ENCODE measurements at places on chromosomes 6 and 20.

DNA sequence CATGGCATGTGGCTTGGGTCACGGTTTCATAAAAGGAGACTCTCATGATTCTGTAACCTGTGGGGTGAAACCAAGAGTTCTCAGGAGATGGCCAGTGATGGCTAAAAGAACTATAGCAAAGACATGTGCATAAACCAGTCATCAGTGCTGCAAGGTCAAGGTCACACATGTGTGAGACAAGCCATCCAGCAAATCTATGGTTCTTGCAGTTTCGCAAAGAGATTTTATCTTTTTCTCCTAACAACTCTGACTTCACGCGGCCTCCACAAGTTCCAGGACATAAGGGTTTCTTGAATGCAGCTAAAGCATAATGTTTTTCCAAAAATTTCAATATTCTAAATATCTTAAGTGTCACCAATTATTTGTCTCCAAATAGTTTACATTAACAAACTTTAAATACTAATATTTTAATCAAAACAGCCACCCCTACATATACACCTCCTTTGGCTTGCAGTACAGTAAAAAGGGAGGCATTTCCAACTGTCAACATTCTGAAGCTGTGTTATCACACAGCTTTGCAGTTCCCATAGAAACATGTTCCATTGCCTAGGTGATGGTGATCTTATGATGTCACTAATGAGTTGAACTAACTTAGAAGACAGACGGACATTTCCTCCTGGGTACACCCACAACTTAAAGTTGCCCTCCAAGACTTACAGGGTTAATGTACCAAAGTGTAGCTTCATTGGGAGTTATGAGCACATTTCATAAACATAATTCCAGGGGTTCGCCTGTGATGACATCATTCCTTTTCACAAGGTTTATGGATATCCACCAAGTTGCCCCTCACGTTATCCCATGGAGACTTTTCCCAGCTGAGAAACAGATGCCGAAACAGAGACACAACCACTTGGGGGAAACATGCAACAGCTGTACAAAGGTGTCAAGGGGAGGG, 250.9 kb upstream of the PDE10A start:
- no peak for DNase-seq

DNA sequence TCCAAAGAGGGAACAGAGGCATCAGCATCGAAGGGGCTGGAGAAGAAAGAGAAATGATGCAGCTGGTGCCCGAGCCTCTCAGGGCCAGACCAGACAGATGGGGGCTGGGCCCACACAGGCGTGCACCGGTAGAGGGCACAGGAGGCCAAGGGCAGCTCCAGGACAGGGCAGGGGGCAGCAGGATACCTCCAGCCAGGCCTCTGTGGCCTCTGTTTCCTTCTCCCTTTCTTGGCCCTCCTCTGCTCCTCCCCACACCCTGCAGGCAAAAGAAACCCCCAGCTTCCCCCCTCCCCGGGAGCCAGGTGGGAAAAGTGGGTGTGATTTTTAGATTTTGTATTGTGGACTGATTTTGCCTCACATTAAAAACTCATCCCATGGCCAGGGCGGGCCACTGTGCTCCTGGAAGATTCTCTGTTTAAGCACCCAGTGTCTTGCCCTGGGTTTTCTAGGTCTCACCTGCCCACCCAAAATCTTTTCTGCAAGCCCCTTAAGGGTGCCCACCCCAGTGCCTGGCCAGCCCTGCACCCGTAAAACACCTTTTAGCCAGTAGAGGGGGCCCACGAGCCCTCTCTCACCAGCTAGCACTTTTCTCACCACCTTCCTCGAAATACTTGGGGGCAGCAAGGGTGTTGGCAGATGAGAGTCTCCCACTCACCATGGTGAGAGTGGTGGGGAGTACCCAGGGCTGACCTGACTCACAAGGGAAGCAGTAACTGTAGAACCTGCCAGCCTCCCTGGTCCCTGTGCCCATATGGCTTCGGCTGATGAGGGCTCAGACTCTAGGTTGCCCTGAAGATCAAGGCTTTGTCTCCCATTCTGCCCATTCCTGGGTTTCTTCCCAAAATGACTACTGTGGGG, 35.7 kb upstream of the ID1 start:
- peak; percentile 46 for DNase-seq

GRCh38 chr20:34282041-34282440, 21.1 kb downstream of the AHCY start:
- DNase-seq, result no peak

DNA sequence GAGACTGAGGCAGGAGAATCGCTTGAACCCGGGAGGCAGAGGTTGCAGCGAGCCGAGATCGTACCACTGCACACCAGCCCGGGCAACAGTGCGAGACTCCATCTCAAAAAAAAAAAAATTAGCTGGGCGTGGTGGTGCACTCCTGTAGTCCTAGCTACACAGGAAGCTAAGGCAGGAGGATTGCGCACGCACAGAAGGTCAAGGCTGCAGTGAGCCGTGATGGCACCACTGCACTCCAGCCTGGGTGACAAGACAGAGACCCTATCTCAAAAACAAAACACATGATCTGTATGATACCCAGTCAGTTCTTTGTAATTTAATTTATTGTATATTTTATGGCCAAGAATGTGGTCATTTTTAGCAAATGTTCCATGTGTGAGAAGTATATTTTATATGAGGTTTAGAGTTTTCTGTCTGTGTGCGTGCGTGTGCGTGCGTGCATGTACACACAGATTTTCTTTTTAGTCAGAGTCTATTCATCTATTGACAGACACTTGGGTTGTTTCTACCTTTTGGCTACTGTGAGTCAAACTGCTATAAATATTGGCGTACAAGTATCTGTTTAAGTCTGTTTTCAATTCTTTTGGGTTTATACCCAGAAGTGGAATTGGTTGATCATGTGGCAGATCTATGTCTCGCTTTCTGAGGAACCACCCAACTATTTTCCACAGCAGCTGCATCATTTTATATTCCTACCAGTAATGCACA, 22.2 kb upstream of the MYL9 start:
- DNase-seq, result no peak

DNA sequence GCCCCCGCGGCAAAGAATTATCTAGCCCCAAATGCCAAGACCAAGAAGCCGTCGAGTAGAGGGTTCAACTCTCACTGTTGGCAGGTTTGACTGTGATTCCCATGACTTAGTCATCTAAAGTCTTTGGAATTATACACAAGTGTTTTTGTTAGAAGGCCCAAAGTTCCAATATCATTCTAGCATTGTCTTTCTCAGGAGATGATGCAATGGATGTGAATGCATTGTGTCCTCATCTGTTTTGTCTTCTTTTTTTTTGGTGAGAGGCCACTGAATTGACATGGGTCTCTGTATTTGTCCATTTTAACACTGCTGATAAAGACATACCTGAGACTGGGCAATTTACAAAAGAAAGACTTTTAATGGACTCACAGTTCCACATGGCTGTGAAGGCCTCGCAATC, 290.5 kb upstream of the ZFP64 start:
- no peak for DNase-seq

DNA sequence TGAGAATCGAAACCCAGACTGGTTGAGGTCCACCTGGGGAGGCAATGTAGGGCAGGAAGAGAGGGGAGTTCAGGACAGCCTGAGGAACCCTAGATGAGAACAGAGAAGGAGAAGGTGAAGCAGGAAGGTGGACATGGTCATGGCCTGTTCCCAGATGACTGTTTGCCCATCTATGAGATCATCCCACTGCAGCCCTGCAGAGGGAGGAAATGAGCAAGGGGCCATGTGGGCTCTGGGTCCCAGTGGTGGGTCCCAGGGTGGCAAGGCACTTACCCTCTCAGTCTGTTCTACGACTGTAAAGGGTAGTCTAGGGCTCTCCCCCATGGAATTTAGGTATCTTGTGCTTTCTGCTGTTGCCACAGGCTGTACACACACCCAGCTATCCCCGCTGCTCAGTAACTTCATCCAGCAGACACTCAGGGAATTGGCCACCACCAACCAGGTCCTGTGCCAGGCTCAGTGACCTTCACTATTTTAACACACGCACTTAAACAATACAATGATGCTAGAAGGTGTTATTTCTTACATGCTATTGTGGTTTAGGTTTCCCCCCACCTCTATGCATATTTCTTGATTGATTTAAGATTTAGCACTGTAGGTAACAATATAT, 89.8 kb downstream of the TOX2 start:
- no peak for DNase-seq

DNA sequence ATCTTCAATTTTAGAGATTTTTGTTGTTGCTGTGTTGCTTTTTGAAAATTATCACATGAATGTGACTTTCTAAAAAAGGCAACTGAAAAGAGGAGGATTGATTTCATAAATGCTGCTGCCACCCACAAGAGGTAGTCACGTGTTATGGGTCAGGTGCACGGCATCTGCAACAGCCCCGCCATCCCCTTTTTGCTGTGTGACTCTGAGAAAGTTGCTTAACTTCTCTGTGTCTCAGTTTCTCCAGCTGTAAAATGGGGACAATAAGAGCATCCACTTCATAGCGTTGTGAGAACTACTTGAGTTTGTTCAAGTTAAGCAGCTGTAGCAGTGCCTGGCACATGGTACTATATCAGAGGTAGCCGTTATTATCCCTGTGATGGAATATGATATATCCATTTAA, 10.7 kb downstream of the CCN5 start:
- no peak for DNase-seq

DNA sequence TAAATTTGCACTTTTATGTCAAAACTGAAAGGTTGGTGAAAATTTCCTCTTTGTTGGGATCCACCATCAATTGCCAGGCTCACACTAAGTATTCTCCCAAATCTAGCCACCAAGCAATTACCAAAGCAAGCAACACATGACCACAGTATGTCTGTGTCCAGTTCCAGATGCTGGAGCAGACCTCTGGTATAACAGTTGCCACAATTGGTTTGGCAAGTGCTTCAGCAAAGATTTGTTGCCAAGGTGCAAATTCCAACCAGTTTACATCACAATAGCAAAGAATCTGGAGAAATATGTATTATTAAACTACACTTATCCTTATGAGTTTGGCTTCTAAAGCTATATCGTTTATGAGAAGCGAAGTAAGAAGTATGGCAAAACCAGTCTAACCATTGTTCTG, 6.4 kb downstream of the GTF2H5 start:
- no peak for DNase-seq

DNA sequence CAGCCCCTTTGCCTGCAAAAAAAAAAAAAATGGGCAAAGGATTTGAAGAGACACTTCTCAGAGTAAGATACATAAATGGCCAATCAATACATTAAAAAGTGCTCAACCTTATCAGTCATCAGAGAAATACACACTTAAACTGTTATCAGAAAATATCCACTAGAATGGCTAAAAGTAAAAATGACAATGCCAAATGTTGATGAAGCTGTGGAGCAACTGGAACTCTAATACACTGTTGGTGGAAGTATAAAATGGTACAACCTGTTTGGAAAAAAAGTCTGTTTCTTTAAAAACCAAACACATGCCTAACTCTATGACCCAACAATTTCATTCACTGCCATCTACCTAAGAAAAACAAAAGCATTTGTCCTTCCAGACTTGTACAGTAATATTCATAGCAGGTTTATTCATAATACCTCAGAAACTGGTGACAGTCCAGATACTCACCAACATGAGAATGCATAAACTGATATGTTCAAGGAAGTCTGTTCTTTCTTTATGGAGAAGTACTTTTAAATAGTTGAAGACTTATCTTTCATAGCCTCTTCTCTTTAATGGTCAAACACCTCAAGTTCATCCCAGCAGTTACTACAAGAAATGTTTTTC, 378.4 kb upstream of the RUNX2 start:
- DNase-seq, result no peak

- no peak for DNase-seq
These were observed 76.2 kb upstream of the FOXP4 start for GRCh38 chr6:41470029-41470330.

DNA sequence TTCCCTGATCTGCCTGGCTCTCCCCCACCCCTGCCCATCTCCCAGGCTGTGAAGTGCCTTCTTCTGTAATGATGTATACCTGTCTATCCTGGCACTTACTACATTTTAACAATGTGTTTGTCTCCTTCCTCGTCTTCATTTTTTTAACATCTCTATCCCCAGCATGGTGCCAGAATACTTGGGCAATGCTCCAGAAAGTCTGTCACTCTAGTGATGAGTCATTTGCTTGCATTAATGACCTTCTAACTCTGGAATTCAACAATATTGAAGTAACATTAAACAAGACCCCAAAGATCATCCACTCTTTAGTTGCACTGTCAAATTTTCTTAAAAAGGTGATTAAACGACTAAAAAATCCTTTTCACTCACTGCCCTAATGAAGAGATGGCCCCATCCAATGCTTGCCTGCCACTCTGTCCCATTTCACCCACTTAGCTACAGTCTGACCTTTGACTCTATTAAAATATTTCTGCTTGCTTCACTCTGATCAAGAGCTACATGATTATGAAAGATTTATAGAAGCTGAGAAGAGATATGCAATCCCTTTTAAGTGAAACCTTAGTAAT, 7.7 kb upstream of the KLHL31 start:
- DNase-seq, result no peak

DNA sequence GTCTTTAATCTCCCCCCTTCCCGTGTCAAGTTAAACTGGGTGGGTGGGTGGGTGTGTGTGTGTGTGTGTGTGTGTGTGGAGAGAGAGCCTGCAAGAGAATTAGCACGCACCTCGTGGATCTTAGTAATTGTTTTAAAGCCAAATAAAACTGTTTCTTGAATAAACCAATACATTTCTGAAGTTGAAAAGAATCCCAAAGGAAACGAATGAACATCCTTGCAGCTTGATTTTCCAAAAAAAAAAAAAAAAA, 381 bp upstream of the BICRAL start:
- no peak for DNase-seq

DNA sequence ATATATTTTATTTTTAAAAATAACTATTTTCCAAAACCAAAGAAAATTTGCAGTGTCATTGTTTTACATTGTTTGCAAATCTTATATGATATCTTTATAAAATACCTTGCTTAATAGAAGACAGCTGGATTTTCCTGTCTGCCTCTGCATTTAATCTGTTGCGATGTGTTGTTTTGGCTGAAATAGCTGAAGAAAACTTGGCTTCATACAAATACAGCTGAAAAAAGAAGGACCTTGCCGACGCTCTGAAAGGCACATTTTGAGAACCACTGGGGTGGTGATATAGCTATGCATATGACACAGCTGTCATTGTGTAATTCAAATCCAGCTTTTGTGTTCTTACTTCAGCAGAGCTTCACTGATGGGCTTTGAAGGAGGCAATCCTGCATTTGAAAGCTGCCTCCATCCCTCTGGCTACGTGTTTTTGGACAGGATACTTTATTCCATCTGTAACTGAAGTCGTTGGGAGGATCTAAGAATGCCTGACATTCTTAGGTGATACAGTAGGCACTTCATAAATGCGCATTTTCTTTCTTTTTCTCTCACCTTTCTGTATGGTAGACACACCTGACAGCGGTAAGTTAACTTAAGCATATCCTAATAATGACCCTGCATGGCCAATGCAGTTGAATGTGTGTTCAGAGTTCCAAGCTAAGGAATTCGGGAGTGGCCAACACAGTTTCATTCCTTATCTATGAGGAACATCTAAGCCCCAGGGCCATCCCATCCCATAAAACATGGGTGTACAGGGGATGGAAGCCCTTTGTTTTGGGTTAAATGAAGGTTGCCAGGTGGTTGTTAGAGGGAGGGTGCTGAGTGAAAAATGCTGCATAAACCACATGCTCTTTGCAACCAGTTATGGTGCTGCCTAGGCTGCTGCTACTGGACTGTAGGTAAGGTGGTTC, 213.0 kb downstream of the TFAP2A start:
- DNase-seq, result no peak

All from activated T-cell treated with anti-CD3 and anti-CD28 coated beads for 24 hours (primary cell).